ENCODE measurements at places on chromosomes 12 and 14.
A peak's percentile ranks its signal among the peaks of the same experiment; 100 is the strongest.

GRCh38 chr12:103415681-103416080, 80.1 kb downstream of the C12orf42 start:
- no peak for DNase-seq

DNA sequence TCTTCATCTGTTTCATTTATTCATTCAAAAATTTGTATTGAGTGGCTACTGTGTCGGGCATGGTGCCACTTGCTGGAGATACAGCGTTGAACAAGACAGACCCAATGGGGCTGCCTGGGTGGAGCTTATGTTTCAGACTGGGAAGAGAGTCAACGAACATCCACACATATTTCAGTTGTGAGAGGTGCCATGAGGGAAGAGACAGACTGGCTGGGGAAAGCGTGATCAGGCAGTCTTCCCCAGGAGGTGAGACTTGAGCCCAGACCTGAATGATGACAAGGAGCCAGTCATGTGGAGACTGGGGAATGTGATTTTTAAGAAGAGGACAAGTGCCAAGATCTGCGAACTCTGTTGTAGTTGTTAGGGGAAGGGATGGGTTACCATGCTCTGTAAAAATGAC, 12.2 kb downstream of the BICD1 start:
- DNase-seq, result no peak

DNA sequence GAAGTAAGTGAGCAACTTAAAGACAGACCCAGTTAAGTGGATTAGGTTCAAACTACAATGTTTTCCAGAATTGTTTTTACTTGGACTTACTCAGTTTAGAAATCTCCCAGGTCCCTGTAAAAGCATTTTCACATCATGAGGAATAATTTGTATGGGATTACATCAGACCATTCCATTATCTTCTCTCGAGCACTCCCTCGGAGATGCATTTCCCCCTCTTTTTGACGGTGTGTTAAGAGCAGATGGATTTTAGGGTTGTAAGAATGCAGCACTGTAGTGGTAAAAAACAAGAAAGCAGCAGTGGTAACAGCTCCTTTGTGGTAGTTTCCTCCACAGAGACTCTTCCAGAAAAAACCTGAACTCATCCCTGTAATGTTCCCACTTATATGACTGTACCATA, 488.4 kb downstream of the BCAT1 start:
- DNase-seq, result no peak

DNA sequence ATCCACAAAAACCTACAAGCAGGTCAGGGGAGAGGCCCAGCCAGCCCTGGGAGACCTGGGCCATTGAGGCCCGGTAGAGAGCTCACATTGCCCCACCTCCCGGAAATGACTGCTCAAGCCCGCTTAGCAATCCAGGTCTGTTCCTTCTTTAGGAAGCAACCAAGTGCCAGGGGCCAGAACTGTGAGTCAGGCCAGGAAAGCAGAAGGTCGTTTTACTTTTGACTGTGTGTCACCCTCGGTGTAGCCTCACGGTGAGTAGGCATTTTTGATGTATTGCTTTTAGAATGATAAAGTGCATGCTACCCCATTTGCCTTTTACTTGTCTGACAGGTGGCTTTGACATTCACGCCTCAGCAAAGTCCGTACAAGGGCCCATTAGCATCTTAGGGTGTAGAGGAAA, 25.4 kb upstream of the PWP1 start:
- no peak for DNase-seq

DNA sequence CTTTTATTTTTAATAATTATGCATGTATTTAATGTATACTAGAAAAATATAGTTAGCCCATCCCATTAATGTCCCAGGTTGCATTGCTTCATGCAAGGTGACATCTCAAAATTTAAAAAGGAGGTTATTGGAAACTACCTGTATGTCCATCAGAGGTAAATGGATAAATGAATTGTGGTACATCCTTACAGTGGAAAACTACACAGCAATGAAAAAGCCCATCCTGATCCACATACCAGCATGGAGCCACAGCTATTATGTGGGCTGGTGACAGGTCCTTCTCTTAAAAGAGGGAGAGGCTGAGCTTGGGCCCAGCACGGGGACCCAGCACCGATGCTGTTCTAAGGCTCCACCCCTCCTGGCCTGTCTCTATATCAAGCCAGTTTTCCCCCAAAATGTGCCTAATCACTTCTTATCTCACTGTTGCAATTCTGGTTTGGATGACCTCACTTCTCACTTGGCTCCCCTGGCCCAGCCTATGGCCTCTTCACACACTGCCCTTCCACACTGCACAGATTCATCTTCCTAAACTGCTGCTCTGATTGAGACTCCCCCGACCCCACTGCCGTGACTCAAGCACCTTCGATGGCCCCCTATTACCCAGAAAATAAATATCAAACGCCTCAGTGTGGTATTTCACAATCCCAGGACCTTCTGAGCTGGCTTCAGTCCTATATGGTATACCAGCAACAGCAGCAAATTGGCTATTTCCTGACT, 97.1 kb upstream of the NCOR2 start:
- DNase-seq, result no peak

GRCh38 chr14:20687362-20688166, 1.0 kb upstream of the ANG start:
- DNase-seq, result no peak

- no peak for DNase-seq
These were observed 7.5 kb upstream of the AQP2 start for GRCh38 chr12:49942921-49943624.

DNA sequence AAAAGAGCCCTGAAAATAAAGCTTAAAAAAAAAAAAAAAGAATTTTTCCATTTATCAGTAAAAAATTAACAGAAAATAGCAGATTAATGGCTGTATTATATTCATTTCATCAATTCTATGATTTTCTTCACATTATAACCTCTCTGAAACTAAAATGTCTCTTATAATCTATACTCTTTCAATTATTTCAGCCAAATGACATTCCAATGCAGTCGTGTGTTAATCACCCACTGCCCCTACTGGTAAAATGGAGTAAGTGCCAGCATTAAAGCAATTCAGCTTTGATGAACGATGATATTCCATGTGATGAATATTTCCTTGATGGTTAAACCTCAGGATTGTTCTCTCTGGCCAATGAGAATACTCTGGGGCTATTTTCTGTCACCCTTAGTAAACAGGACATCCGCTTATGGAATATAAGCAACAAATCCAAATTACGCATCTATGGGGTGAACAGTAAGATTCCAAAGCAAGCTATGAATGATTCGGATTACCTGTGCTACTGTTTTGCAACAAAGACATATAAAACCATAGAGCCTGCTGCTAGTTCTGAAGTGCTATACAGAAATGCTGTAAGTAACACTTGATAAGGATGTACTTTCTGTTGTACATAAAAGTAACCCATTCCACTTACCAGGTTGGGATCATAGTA, 20.3 kb upstream of the SYCP3 start:
- peak; percentile 49 for DNase-seq

- no peak for DNase-seq
These were observed at the start of gene FZD10 for GRCh38 chr12:130162267-130162666. Gene FZD10 (plus strand): TSS chr12:130162464. CDS start chr12:130162943, 479 bp downstream.

GRCh38 chr12:27193854-27194544, 50.1 kb upstream of the STK38L start:
- no peak for DNase-seq

DNA sequence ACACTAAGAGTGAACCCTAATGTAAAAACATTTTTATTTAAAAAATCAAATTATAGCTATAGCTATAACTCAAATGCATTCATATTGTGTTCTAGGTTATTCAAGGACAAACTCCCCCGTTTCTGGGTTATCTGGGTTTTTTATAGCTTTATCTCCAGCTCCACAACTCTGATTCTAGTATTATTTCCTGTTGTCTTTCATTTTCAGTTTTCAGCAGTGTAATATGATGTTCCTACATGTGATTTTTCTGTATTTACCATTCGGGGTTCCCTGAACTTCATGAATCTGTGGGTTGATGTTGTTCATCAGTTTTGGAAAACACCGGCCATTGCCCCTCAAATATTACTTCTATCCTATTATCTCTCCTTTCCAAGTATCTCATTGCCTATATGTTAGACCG, 221.9 kb upstream of the FOXN3 start:
- DNase-seq, result no peak

DNA sequence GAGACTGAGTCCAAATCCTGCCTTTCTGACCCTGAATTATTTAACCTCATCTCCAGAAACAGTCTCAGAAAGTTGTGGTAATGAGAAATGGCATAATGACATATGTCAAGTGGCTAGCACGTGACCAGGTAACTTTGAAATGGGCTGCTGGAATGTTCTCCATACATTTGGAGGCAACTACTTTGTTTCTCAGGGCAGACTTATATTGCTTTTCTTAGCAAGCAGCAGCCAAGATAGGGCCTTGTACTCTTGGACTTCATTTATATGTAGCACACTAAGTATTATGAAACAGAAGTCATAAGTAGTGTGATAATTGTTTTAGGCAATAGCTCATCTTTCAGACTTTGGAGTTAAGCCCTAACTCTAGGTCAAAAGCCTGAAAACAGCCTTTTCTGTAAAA, 494.7 kb downstream of the NPAS3 start:
- DNase-seq, result no peak

DNA sequence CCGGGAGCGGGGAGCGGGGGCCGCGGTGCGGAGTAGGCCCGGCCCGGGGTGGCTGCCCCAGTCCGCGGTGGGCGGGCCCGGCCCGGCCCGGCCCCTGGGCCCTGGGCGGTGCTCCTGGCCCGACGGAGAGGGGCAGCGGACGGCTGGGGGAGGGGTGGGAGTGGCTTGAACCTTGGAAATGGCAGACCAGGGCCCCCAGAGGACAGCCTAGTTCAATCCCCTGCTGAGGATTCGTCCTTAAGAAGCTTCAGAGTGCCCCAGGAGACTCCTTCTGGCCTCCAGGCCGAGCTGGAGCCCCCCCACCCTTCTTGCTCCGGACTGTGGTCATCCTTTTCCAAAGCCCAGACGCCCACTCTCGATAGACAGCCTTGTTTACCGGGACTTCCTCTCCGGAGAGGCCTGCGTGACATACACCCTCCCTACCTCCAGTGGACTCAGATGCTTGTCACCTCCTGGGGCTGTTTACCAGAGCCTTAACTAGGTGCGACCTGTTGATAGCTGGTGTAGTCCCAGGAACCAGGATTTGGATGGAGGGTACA, 458 bp downstream of the KHNYN start:
- peak; percentile 64 for DNase-seq
